Thoracic aorta (tissue), 2 donors: ENCODE measurements at places on chromosomes 5 and 9.

DNA sequence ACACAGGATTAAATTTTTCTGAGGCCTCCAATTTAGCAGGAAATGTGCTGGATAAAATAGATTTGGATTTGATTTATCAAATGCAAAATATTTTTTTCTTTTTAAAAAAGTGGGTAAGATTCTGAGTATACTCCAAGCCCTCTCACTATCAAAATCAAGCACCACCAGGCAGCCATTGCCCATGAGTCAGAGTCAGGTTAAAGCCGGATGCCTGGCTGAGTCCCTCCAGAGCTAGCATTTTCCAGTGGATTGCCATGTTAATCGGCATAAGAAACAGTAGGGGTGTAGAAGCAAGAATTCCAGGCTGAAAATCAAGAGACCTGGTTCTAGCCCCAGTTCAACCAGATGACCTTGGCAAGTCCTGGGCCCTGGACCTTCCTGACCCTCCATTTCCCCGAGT lies 85.3 kb downstream of the FAM114A2 start:
- DNase-seq = no peak

DNA sequence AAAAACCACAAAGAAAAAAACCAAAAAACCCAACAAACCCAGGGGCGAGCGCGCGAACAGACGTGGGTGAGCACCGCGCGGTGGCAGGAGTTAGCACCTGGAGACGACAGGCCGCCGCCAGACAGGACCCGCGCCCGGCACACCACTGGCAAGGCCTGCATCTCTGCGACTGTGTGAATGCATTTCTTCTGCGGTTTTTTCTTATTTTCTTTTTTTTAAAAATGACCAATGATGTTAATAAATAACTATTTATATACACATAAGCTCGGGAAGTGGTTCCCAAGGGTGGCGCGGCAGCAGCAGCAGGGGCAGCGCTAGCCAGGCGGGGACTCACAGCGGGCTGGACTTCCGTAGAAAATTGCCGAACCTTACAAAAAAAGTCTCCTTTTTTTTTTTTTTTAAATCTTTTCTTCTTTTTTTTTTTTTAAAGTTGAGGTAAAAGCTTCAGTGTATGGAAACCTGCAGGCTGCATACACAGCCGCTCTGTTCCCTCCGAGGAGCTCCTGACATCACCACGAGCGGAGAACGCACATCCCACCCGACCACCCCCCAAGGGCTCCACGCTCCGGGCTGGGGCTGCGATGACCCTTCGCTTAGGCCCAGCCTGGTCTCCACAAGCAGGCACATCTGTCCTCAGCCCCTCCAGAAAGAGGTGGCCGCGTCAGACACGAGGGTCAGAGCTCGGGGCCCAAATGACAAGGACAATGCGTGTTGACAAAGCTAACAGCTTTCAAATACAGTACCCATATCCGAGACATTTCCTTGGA lies 7.4 kb downstream of the BRD3OS start:
- DNase-seq = no peak

- no peak for DNase-seq
Observed at GRCh38 chr5:146662229-146662628, 146.2 kb upstream of the GPR151 start.

GRCh38 chr5:26482076-26482809 lies 556.1 kb downstream of the CDH9 start:
- DNase-seq = no peak

DNA sequence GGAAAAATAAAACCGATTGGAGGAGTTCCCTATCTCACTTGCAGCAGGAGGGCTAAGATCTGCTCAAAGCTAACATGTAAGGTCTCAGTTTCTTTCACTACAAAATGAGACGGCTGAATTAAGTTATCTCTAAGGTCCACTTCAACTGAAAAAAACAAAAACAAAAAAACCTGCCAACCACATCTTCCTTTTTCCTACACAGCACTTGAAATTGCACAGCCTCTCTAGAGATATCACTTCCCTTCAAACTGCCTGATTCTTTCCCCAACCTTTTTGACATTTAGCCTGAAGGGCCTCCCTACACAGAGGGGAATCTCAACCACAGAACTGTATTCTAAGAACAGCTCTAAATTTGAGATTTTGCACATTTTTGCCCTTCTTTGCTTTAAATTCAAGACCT lies 227.9 kb upstream of the TARS1 start:
- no peak for DNase-seq
